ENCODE measurements at places on chromosomes 4 and X. TPM values are rescaled to one million over a fixed set of nuclear protein-coding genes. Genes with fewer than 3 reads are reported as not detected.

- no peaks in the 10 kb centered on the region for H3K27me3 ChIP-seq
- no peaks in the 10 kb centered on the region for H3K36me3 ChIP-seq
- H3K27ac ChIP-seq: no peak overlapping the region
- no peak overlapping the region for H3K4me3 ChIP-seq
Observed at GRCh38 chr4:12724510-12724909, 759.6 kb downstream of the RAB28 start.

GRCh38 chr4:3668825-3669552 is 97.2 kb upstream of the ADRA2C start:
- H3K36me3 ChIP-seq: no peaks in the 10 kb centered on the region
- no peaks in the 10 kb centered on the region for H3K4me1 ChIP-seq
- H3K4me3 ChIP-seq: no peak overlapping the region
- H3K27ac ChIP-seq: no peak overlapping the region
- H3K27me3 ChIP-seq: no peaks in the 10 kb centered on the region

DNA sequence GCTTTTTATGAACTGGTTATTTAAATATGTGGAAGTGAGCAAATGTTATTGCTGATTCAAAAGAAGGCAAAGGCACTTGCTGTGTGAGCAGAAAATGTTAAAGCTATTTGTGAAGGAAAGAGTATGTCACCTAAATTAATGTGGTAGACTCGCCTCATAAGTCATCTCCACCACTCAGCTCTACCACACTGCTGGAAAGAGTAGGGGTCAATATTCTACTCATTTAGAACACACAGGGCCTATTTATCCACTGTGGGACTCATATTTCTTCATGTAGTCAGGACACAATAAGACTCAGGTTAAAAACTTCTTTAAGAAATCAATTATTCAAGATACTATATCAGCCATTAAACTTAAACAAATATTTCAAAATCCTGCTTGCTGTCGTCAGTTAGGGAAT is 106.5 kb downstream of the SLC7A11 start:
- no peak overlapping the region for H3K27ac ChIP-seq
- no peaks in the 10 kb centered on the region for H3K27me3 ChIP-seq
- H3K36me3 ChIP-seq: no peaks in the 10 kb centered on the region
- no peak overlapping the region for H3K4me3 ChIP-seq
- no peak for DNase-seq

DNA sequence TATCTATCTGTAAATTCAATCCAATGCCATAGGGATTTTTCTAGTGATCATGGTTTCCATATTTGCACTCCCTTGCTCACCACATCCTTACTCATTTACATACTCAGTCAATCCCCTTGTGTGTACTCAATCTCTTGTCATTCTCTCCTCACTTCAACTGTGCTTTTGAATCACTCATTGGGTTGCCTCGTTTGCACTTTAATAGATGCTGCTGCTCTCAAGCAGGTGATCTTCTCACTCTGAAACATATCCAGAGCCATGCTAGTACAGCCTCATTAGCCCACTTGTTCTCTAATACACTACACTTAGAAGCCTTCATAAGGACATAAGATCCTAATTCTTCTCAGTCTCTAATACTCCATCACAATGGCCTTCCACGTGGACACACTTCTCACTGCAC is 507.9 kb downstream of the TECRL start:
- no peaks in the 10 kb centered on the region for H3K36me3 ChIP-seq
- H3K4me1 ChIP-seq: no peaks in the 10 kb centered on the region
- no peak for DNase-seq
- no peak overlapping the region for H3K4me3 ChIP-seq

DNA sequence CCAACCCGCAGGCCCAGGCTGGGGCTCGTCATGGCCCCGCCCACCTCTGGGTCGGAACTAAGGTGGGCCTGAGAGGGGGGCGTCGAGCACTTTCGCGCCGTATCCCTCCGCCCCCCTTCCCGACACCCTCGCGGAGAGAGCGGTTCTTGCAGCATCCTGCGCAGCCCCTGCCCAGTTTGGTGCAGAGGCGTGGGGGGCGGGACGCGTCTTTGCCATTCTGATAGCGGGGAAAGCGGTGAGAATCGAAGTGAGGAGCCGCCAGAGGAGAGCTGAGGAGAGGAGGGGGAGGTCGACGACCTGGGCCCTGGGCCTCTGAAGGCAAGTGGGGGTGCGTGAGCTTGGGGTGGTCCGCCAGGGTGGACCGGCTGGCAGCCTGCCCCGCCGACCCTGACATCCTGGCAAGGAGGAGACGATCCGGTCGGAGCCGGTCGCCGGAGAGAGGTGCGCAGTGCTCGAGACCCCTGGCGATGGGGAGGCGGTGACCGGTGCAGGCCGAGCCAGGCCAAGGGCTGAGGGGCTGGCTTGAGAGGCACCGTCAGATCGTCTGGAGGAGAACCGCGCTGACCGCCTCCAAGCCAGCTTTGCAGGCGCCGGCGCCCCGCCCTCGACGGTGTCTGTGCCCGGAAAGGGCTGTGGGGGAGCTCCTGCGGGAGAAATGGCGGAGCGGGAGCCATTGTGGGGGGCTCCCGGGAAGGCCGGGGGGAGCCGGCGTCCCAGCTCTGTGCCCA is 25.5 kb downstream of the GPRASP3 start:
- H3K27ac ChIP-seq: no peak overlapping the region
- no peaks in the 10 kb centered on the region for H3K36me3 ChIP-seq
- H3K4me1 ChIP-seq: no peaks in the 10 kb centered on the region
- peak; percentile 62 for DNase-seq
- peaks cover 27% of the 10 kb centered on the region for H3K27me3 ChIP-seq
- peak overlapping the region; percentile 59 for H3K4me3 ChIP-seq

DNA sequence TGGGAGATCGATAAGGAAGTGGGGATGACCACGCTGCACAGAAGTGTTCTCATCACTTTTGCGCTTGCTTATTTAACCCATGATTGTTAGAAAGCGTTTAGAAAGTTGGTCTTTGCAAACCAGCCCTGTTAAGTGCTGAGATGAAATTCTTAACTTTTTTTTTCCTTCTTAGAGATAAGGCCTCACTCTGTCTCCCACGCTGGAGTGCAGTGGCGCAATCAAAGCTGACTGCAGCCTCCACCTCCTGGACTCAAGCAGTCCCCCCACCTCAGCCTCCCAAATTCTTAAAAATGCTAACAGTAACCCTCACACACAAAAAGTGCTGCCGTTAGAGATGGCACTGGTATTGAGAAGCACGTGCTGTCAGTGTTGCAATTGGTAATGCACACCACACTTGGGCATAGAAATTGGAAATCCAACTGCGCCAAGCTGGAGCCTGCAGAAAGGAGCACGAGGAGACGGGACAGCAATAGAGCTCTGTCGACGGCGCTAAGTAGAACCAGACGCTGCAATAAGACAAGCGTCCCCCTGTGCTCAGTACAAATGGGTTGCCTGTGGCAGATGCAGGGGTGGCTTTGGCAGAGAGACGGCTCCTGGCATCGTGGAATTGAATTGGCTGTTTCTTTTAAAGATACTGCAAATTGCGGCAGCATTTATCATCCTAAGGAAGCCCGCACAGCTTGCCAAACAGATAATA is 113.4 kb downstream of the TBL1X start:
- H3K36me3 ChIP-seq: no peaks in the 10 kb centered on the region
- H3K4me1 ChIP-seq: no peaks in the 10 kb centered on the region

- H3K4me1 ChIP-seq: no peaks in the 10 kb centered on the region
- H3K27ac ChIP-seq: no peak overlapping the region
- no peaks in the 10 kb centered on the region for H3K27me3 ChIP-seq
- no peaks in the 10 kb centered on the region for H3K36me3 ChIP-seq
Observed at GRCh38 chrX:150338615-150339014, 24.5 kb upstream of the MAMLD1 start.

GRCh38 chr4:55854129-55854528 is 681 bp downstream of the EXOC1 start:
- no peaks in the 10 kb centered on the region for H3K36me3 ChIP-seq
- H3K27ac ChIP-seq: peak overlapping the region; percentile 94
- no peaks in the 10 kb centered on the region for H3K27me3 ChIP-seq
- H3K4me3 ChIP-seq: peak overlapping the region; percentile 100

GRCh38 chrX:141989134-141989533 is 85.4 kb downstream of the MAGEC1 start:
- no peaks in the 10 kb centered on the region for H3K27me3 ChIP-seq
- no peaks in the 10 kb centered on the region for H3K36me3 ChIP-seq
- no peaks in the 10 kb centered on the region for H3K4me1 ChIP-seq

The BEX5 gene
- not detected for total RNA-seq

The SATL1 gene
- not detected for total RNA-seq

The SPANXN3 gene
- total RNA-seq: not detected

The KLB gene
- total RNA-seq: not detected

The RHOXF2B gene
- not detected for total RNA-seq

The EGF gene
- total RNA-seq: 37.1 TPM

The RTL5 gene
- 1.5 TPM for total RNA-seq

The CLDN34 gene
- not detected for total RNA-seq

The XK gene
- 3.8 TPM for total RNA-seq
